ENCODE measurements at places on chromosomes 4 and X.
A peak's percentile ranks its signal among the peaks of the same experiment; 100 is the strongest.

DNA sequence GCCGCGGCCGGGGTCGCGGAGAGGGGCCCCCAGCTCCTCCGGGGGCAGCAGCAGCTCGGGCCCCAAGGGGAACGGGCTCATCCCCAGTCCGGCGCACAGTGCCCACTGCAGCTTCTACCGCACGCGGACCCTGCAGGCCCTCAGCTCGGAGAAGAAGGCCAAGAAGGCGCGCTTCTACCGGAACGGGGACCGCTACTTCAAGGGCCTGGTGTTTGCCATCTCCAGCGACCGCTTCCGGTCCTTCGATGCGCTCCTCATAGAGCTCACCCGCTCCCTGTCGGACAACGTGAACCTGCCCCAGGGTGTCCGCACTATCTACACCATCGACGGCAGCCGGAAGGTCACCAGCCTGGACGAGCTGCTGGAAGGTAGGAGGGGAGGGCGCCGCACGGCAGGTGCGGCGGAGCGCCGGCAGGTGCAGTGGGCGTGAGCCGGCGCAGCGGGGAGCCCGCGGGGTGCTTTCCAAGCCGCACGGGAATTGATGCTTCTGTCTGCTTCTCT is 886 bp downstream of the DCLK2 start:
- no peak for DNase-seq

GRCh38 chrX:109934434-109934833 is 68.5 kb upstream of the TMEM164 start:
- no peak for DNase-seq

- no peak for DNase-seq
Observed at GRCh38 chr4:166459621-166460020, 586.6 kb downstream of the TLL1 start.

DNA sequence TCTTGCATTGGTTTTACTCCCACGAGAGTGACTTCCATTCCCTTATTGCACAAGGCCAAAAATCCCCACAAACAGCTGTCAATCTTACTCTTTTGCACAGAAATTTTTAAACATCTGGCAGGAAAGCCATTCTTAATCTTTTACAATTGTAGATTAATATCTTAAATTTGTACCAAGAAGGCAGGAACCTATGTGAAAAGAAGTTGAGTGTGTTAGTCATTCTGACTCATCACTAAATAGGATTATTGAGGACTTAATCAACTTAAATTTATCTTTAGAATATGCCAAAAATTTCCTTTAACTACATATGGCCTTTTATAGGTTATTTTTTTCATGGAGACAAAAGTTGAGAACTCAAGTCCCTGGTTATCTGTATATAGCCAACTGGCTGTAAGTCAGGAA is 49.0 kb upstream of the VEGFC start:
- no peak for DNase-seq

DNA sequence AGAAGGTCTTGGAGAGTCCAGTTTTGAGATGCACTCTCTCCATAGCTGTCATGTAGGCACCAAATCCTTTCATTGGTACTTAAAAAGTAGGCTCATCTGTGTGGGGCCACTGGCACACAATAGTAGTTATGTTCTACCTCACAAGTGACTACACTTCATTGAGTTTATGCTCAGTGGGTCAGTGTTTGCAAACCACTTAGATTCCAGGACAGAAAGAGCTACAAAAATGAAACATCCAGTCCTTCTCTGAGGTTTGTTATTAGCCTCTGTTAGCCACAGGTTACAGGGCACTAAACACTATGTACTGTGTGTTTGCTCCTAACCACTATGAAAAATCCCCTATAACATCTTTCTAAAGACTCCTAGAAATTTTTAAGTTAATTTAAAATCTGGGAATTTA is 13.8 kb downstream of the RAB28 start:
- DNase-seq = no peak

DNA sequence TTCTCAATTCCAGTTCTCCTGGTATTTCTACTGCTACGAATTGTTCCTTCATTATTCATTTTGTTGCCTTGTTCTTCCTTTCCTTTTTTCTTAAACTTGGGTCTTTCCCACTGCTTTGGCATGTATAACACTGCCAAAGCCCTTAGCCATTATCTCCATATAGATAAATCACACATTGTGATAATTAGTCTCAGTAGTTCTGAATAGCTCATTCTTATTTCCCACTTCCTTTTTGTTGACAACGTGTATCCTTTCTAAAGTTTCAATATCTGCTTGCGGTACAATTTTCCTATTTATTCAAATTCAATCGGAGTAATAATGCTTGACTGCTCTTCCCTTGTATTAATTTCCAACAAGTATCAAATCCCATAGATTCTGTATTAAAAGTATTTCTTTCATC is 14.5 kb upstream of the CAMK2D start:
- no peak for DNase-seq

DNA sequence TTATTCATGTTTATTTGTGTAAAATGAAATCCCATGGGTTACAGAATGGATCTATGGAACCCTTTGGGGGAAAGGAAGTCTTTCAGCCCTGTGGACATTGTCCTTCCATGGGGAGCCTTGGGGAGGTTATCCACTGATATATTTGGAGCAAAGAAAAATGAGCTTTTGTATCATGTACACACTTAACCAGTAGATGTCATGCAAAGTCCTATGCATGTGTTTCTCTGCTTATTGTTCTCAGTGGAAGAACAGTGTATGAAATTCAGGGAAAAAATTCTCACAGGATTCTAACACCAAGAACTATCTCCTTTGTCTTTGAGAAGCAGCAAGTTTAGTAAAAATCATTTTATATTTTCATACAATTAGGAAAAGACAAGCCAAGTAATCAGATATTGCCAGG is 105.3 kb downstream of the DTHD1 start:
- DNase-seq = no peak

GRCh38 chrX:49644991-49645637 is 46.3 kb downstream of the GAGE1 start:
- no peak for DNase-seq

- no peak for DNase-seq
Observed at GRCh38 chr4:150302553-150302952, 224.3 kb downstream of the DCLK2 start.

- DNase-seq = no peak
Observed at GRCh38 chr4:1469607-1470392, 63.6 kb upstream of the NKX1-1 start.

DNA sequence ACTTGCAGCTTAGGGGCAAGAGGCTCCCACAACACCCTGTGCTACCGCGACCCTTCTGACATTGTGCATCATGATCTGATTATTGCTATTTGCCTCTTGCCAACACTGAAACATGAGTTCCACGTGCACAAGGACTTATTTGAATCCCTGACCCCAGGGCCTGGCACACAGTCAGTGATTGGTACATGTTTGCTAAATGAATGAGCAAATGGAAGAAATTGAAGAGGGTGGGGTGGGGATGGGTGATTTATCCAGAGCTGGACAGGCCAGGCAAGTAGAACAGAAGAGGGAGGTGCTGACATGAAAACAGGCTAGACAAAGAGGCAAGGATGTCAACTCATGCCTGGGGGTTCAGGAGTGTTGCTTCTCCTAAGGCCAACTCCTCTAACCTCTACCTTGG is 24.9 kb upstream of the RPL39 start:
- DNase-seq = no peak

DNA sequence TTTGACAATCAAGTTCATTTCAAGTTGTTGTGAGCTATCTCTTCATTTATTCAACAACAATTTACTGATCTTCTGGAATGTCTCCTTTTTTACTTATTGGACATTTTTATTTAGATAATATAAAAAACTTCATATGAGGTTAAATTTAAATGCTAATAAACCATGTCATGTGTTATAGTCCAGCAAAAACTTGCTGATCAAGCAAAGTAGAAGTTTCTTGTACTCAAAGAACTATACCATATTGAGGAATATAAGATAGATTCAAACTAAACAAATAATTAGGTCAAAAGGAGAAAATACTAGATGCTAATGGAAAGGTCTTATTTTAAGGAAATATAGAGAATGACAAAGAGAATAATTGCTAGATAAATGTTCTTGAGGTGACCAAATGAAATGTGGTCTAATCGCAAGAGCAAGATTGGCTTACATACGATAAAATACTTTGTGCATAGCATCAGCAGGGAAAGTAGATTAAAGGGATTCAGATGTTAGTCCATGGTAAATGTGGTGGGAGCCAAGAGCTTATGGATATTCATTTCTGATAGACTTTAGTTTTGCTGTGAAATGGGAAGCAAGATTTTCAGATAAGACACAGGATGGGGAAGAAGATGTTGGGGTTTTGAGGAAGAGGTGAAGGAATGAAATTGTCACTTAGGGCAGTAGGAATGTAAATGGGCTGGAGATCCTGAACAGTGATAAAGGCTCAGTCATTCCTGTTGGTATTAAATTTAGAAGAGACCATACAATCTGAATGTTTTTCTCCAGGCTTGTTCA is 229.5 kb downstream of the MAPK10 start:
- no peak for DNase-seq

- DNase-seq = no peak
Observed at GRCh38 chrX:110146521-110146920, 143.6 kb downstream of the TMEM164 start.

DNA sequence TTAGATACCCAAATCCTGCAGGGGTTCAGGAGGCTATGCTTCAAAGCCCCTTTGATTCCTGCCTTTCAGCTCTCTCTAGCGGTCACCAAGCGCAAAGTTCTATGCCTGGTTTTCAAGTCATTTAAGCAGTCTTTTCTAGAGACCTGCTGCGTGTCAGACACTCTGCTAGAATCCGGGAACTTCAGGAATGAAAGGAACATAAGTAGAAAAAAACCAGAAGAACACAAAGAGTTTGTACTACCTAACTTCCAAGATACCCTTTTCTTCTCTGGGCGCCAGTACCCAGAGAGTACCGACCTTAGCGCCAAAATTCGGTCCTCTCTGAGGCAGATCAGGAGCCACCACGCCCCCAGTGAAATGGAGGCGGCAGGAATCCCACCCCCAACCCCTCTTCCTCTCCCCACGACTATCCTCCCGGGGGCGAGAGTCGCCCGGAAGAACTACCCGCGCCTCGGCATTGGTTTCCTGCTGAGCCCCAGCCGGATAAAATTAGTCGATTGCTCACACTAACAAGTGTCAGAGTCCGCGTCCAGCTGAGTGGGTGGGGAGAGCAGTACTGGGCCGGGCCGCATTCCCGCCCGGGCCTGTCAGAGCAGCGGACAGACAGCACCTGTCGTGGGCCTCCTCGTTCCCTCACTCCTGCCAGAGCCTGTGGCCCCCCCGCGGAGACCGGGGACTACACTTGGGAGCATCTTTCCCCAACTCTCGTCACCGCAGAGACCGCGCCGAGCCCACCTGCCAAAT is 78.8 kb downstream of the RLIM start:
- peak; percentile 8 for DNase-seq

- DNase-seq = no peak
Observed at GRCh38 chr4:184455299-184455698, 19.1 kb downstream of the IRF2 start.

GRCh38 chrX:22527302-22527701 is 254.6 kb downstream of the CBLL2 start:
- DNase-seq = no peak

DNA sequence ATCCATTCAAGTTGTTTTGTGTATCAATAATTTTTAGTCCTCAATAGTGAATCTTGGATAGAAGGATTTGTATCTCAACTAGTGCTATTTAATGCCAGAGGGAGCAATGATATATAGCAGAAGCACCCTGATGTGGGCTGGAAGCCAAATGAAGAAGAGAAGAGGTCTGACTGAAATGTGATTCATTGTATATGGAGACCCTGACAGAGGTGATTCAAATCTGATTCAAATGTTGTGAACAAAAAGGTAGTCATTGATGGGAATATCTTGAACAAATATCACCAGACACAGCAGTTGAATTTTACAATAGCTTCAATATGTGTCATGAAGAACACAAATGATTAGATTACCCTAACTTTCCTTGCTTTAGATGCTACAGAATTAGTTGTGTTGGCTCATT is 27.5 kb upstream of the SULT1B1 start:
- no peak for DNase-seq

- DNase-seq = no peak
Observed at GRCh38 chrX:42720209-42720608, 57.8 kb downstream of the PPP1R2C start.

DNA sequence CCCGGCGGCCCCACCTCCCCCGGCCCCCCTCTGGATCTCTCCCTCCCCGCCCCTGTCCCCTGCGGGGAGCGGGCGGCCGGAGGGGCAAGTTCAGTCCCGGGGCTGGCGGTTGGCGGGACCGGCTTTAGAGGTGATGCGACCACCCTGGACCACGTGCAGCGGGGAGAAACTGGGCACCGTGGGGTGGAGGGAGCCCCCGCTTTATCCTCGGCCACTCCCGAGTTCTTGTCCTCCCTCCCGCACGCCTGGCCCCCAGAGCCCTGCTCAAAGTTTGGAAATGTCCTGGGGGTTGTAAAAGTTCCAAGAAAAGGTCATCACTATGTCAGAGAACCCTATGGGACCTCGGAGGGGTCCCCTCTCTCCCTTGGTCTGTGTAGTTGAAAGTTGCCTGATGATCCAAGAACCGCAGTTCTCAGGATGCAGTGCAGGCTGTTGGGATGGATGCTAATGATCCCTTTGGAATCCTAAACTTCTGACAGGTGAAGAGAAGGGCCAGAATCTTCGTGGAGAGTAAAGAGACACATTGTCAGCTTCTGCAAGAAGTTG is 411 bp upstream of the VEGFC start:
- no peak for DNase-seq

DNA sequence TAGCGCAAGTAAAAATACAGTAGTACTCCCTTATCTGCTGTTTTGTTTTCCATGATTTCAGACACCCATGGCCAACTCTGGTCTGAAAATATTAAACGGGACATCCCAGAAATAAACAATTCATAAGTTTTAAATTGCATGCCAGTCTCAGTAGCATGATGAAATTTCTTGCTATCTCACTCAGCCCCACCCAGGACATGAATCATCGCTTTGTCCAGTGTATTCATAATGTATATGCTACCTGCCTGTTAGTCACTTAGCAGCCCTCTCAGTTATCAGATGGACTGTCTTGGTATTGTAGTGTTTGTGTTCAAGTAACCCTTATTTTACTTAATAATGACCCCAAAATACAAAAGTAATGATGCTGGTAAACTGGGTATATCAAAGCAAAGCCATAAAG is 158.2 kb upstream of the DDIT4L start:
- DNase-seq = no peak

- DNase-seq = no peak
Observed at GRCh38 chrX:111352424-111352823, 59.6 kb downstream of the DCX start.

- no peak for DNase-seq
Observed at GRCh38 chrX:6852869-6853268, 294.6 kb upstream of the STS start.

GRCh38 chrX:101605146-101605545 is 12.7 kb downstream of the ARMCX6 start:
- no peak for DNase-seq

GRCh38 chr4:147610686-147611085 is 6.5 kb upstream of the TMEM184C start:
- no peak for DNase-seq

GRCh38 chr4:83677656-83678055 is 141.7 kb downstream of the GPAT3 start:
- no peak for DNase-seq

- peak; percentile 25 for DNase-seq
Observed at GRCh38 chrX:16123222-16123786, at the start of gene GRPR. TSS of gene GRPR (plus strand) at chrX:16123565. CDS start at chrX:16123954, 389 bp downstream.

Data from activated CD8-positive, alpha-beta memory T cell treated with anti-CD3 and anti-CD28 coated beads for 1 hour (primary cell).